GM23338 (cell line): ENCODE measurements at places on chromosomes 5 and 9.

DNA sequence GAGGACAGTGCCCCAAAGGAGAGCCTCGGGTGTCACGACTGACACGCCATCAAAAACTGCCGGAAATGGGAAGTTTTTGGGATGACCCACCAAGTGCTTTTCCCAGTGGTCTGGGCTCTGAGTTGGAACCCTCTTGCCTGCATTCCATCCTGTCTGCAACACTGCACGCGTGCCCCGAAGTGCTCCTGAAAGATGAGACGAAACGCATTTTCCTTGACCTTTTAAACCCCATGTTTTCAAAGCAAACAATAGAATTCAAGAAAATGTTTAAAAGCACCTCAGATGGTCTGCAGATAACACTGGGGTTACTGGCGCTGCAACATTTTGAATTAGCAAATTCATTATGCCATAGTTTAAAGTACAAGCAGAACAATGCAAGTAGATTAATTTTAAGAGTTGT lies 92.9 kb downstream of the ANKRD18A start:
- DNase-seq, result no peak

DNA sequence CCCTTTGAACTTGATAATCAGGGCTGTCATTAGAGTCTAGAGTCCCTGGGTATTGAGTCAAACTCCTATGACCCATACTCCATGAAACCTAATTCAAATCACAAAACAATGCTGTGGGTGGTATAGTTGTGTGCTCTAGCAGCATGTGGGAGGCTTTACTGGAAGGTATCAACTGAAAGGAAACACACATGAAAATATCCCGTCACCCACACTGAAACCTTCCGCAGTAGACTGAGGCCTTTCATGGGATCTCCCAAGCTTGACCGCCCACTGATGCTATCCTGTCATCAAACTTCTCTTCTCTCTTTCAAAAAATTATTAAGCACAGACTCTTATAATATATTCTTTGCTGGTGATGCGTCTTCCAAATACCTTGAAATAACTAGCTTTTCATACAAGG lies 569.1 kb upstream of the MEF2C start:
- no peak for DNase-seq

- no peak for DNase-seq
These were observed 49.5 kb upstream of the DENND4C start for GRCh38 chr9:19180991-19181390.

DNA sequence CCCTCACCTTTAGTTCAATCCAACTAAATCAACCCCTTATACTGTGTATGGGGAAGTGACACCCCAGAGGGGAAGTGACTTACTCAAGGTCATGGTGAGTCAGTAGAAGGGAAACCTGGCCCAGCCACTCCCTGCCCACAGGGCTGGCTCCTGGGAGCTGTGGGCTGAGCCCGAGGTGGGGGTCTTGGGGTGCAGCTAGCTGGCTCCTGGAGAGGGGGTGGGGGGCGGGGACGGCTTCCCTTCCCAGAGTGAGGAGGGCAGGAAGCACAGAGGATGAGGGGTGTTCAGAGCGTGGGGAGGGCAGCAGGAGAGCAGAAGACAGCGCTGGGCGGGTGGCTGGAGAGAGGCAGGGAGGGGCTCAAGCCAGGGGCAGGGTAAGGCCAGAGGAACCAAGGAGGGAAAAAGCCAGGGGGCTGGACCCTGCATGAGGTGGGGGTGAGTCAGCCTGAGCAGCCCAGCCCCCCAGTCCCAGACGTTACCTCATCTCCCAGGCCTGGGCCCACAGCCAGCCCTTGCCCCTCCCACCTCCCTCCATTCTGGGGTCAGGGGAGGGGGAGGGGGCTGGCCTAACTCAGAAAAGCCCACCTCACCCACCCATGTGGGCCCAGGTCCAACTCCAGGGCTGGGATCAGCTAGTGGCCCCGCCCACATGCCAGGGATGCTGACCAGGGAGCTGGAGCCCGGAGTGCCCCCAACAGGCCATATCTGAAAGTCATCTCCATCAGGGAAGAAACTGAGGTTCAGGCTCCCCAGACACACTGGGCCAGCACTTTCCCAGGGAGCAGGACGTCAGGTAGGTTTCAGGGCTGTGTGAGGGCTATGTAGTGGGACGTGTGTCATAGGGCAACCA lies 2.8 kb downstream of the PDLIM7 start:
- DNase-seq, result peak; percentile 78

- DNase-seq, result no peak
These were observed 29.8 kb downstream of the FBXL7 start for GRCh38 chr5:15529821-15530220.

- no peak for DNase-seq
These were observed 12.7 kb upstream of the CYSTM1 start for GRCh38 chr5:140162275-140162674.

DNA sequence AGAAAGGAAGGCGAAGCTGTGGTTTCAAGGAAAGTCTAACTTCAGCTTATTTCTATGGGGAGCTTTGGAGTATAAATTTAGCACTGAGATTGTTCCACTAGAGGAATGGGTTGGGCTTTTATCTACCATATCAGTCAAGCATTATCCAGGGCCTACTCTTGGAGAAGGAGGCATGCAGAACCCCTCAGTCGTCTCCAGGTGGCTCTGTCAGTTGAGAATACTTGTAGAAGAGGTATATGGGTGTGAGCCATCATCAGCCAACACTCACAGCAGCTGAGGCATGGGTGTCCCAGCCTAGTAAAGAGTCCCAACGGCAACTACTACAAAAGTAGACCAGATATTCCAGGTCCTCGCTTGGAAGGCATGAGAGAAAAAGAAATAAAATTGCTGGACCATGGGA lies 548.5 kb upstream of the GRAMD2B start:
- peak; percentile 63 for DNase-seq

DNA sequence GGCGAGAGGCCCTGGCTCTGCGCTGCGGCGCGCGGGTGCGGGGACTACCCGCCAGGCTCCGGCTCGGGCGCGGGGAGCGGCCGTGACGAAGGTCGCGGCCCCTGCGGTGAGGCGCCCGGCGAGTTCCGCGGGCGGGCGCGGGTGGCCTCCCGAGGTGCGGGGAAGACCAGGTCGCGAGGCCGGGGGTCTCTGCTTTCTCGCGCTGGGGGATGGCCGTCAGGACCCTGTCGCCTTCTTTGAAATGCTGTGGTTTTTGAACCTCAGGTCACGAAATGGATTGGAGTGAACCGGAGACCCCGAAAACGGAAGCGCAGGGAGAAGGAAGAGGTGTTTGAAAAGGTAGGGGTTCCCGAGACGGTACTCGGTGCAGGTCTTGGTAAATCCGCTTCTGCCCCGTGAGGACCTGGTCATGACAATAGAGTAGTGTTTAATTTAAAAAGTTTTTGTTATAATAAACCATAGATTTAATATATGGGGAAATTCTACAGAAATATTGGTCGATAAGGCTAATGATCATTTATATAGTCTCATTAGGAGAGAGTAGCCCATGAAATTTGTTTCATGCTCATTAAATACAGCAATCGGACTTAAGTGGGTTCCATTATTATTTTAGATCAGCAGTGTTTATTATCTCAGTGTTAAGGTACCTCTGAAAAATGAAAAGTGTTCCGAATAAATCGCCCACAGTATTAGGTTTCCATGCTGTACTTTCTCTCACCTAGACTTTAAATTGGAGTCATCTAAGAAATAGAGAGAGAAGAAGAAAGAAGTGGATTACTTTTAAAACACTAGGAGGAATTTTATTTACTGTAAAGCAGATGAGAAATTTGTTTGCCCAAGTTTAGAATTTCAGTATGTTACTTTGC lies 279.0 kb downstream of the AOPEP start:
- peak; percentile 39 for DNase-seq

DNA sequence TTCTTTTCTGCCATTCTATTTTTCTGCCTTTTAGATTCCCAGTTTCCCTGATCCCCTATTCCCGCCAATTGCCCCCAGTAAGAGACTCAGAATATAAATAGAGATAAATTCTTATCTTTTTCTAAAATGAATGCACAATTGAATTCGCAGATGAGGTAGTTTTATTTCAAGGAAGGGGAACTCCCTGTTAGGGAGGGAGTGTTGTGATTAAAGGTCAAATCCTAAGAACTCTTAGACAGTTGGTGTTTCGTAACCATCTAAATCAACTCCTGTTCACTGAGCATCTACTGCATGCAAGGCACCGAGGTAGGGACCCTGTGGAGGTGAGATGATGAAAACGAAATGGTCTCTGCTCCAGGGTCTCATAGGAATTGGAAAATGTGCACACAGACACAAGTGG lies 7.7 kb upstream of the MAP3K1 start:
- DNase-seq, result no peak

- no peak for DNase-seq
These were observed 132.3 kb upstream of the ELL2 start for GRCh38 chr5:96093890-96094381.

GRCh38 chr5:172288465-172288864 lies 4.9 kb upstream of the UBTD2 start:
- no peak for DNase-seq

DNA sequence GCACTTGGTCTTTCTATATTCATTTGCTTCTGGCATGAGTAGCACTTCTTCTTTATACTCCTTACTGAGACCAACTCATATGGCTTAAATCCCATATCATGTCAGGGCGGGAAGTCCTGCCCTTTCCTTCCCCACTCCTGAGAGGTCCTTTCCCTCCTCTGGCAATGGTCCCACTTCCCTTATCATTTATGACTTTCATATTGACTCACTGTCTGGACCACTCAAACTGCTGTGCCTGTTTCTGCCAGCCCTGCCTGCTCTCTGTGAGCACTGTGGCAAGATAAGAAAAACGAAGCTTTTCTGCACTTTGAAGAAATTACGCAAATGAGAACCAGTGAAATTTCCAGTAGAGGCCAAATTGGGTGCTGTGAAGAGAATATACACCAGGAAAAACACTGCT lies 58.1 kb downstream of the ZNF474 start:
- no peak for DNase-seq

DNA sequence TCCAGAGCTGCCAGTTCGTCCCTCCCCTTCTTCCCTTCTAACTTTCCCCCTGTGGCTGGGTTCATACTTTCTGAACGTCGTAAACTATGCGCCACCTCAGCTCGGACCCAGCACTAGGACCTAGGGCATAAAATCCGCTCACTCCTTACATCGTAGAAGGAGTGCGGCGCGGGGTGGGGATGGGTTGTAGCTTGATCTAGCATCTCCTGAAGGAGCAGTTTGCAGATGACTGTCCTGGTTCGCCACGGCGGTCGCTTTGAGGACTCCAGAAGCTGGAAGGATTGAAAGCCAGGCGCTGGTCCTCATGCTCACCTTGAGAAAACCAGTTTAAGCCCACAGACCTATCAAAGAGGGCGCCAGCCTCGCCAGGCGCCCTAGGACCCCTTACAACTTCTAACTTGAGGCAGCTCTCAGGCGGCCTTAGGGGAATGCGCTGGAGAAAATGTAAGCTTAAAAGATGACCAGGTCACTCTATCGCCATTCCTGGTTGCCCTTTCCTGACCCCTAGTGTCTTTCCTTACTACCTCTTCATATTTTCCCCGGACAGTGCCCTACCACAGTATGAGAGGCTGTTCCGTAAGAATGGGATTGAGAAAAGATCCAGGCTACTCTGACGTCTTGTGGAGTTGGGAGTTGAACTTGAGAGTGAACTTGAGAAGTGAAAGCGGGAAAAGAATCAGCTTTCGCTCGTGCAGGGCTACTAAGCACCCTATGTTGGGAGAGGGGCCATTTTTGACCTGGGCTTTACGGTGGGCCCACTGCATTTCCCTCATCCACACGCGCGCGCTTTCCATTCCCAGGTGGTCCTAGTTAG lies 2.8 kb downstream of the RORB start:
- peak; percentile 51 for DNase-seq
